ENCODE measurements at places on chromosomes 7 and 10. TPM values are rescaled to one million over a fixed set of nuclear protein-coding genes. Genes with fewer than 3 reads are reported as not detected.

PPP1R3A gene
- total RNA-seq: not detected

GIMAP4 gene
- total RNA-seq: not detected

GARIN1A gene
- total RNA-seq: 0.29 TPM

DNA sequence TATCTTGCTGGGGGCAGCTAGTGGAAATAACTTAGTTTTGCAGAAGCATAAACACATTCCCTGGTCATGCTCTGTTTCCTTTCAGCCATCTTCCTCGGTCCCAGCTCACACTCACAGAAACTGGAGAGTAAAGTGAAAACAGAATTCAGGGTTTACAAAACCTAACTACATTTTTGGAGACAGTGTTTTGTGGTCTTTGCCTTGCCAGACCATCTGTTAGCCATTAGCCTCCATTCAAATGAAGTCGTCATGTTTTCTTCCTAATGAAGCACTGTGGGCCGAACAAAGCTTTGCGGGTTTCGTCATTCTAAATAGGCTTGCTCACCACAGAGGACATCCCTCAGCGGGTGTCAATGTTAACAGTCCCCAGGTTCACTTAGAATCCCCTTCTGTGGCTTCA lies 214.6 kb upstream of the TMEM72 start:
- H3K4me3 ChIP-seq: no peak overlapping the region
- H3K27ac ChIP-seq: no peak overlapping the region
- H3K4me1 ChIP-seq: no peaks in the 10 kb centered on the region
- no peak for DNase-seq
- no peaks in the 10 kb centered on the region for H3K27me3 ChIP-seq

DNA sequence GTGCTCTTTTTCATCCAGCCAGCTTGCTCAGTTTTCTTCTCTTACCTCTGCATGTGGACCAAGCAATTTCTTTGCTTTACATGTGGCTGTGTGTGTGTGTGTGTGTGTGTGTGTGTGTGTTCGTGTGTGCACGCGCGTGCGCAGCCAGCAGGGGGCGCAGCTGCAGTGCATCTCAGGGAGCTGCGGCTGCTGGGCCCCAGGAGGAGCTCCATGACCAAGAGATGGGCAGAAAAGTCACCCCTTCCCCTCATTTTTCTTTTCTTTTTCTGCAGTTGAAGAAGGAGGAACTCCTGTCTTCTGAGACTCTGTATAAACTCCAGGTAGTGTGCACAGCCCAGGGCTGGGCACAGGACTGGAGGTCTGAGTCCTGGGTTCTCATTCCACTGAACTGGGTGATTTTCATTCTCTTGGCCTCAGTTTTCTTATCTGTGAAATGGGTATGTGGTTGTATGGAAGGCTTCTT lies 41.8 kb downstream of the BLNK start:
- no peaks in the 10 kb centered on the region for H3K36me3 ChIP-seq
- peaks cover 2% of the 10 kb centered on the region for H3K4me1 ChIP-seq

DNA sequence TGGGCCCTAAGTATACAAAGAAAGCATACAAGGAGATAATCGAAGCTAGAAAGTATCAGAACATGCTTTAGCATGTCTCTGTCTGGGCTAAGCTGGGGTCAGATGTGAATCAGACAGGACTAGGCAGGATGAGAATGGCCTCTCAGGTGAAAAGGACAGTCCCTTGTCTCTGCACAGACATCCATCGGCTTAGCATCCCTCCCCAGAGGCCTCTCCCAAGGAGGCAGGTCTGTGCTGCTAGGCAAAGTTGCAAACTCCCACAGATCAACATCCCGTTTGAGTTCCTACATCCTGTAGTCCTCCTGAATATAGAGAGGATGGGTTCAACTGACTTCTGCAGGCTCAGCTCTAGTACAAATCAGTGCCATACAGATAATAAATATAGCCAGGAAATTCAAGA lies 24.5 kb downstream of the CHST15 start:
- no peaks in the 10 kb centered on the region for H3K36me3 ChIP-seq
- DNase-seq: no peak
- H3K4me3 ChIP-seq: no peak overlapping the region
- H3K27ac ChIP-seq: no peak overlapping the region
- peaks cover 6% of the 10 kb centered on the region for H3K4me1 ChIP-seq

GRCh38 chr10:70678250-70678635 lies 5.9 kb downstream of the ADAMTS14 start:
- H3K4me3 ChIP-seq: no peak overlapping the region
- H3K27ac ChIP-seq: no peak overlapping the region
- H3K36me3 ChIP-seq: no peaks in the 10 kb centered on the region
- DNase-seq: no peak
- H3K27me3 ChIP-seq: peaks cover under 1% of the 10 kb centered on the region

DNA sequence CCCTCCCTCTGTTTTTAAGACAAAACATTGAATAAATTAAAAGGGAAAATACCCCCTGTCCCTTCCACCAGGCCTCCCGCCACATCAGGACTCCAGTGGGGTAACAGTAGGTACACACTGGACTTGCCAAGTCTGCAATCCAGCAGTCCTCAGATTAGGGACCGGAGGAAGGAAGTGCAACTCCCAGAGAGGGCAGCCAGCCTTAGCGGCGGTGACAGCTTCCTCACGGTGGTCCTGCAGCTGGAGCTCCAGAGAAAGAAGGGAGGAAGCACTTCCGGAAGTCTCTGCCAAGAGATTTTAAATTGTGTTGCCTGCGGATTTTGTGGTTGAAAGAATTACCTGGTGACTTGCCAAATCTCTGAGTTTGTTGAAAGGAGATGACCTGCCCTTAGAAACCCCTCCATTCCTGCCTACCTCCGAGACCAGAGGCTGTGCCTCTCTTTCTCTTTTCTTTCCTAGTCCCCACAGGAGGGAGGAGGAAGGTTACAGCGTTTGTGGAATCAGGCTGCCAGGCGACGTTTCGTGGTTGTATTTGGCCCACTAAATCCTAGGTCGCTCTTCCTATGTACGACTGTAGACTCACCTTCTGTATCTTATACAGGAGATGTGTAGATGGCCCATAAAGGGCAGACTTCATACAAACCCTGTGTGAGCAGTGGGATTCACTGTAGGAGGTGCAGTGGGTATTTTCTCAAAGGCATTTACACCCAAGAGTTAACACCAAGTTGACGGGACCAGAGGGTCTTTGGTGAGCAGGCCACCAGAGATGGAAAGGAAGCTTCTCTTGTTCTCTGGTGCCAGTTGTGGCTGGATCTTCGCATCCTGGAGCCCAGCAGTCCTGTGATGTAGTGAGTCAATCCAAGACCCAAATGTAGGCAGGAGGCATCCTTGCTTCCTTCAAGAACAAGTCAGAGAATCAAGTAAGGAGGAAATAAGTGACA lies 77.9 kb downstream of the INSIG1 start:
- H3K27ac ChIP-seq: no peak overlapping the region
- DNase-seq: peak; percentile 60
- peaks cover 15% of the 10 kb centered on the region for H3K4me1 ChIP-seq

DNA sequence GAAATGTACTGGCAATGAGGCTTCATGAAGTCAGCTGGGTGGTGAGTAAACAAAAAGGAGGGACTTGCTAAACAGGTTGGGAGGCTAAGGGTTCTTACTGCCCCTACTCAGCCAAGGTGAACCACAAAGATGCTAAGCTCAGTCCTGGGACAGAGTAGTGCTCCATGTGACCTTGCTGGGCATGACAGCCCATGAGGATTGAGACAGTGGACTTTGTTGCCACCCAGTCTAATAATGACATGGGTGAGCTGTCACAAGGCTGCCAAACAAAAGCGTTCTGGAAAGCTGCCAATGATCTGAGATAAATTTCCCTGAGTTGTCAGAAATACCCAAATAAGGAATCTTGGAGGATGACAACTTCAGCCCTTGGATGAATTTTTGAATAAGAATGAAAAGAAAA lies 75.2 kb downstream of the CLEC2L start:
- H3K27me3 ChIP-seq: no peaks in the 10 kb centered on the region
- DNase-seq: no peak
- no peak overlapping the region for H3K4me3 ChIP-seq
- no peak overlapping the region for H3K27ac ChIP-seq
- H3K36me3 ChIP-seq: no peaks in the 10 kb centered on the region
- no peaks in the 10 kb centered on the region for H3K4me1 ChIP-seq

DNA sequence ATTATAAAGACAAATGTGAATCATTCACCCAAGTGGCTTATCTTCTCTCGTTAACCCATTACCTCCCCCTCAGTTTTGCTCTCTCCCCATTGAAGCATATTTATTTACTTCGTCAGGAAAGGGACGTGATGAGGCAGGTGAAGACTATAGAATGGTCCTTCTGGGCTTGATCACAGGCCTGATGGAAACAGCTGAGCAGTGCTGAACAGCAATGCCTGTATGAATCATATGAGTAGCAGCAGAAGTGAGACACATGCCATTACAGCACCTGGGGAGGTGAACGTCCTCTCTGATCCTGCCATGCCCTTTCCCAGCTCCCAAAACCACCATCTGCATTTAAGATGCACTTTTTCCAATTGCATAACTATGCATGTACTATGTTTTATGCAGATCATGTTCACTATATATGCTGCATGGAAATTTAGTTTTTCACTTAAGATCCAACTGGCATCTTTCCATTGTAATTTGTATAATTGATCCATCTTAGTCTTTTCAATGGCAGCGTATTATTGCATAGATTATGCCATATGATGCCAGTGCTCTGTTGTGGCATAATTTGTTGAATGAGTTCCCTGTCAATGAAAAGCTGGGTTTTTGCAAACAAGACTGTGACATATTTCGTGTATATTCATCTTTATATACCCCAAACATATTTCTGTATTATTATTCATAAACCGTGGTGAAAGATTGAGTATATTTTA lies 105.3 kb downstream of the CXCL12 start:
- H3K4me3 ChIP-seq: no peak overlapping the region
- H3K4me1 ChIP-seq: no peaks in the 10 kb centered on the region
- H3K36me3 ChIP-seq: no peaks in the 10 kb centered on the region
- no peaks in the 10 kb centered on the region for H3K27me3 ChIP-seq
- H3K27ac ChIP-seq: no peak overlapping the region
- DNase-seq: no peak

GRCh38 chr7:129851809-129852208 lies 101.0 kb downstream of the UBE2H start:
- no peak for DNase-seq
- H3K36me3 ChIP-seq: no peaks in the 10 kb centered on the region
- H3K4me1 ChIP-seq: no peaks in the 10 kb centered on the region

GRCh38 chr10:18293536-18294510 lies 153.6 kb downstream of the CACNB2 start:
- no peak overlapping the region for H3K4me3 ChIP-seq
- no peaks in the 10 kb centered on the region for H3K27me3 ChIP-seq
- no peaks in the 10 kb centered on the region for H3K36me3 ChIP-seq

- H3K4me3 ChIP-seq: no peak overlapping the region
- peaks cover 3% of the 10 kb centered on the region for H3K4me1 ChIP-seq
- no peaks in the 10 kb centered on the region for H3K27me3 ChIP-seq
- H3K36me3 ChIP-seq: no peaks in the 10 kb centered on the region
- DNase-seq: no peak
Measured at GRCh38 chr7:21149809-21150208, 278.1 kb upstream of the SP4 start.

- no peaks in the 10 kb centered on the region for H3K4me1 ChIP-seq
- DNase-seq: no peak
- H3K4me3 ChIP-seq: no peak overlapping the region
- H3K36me3 ChIP-seq: no peaks in the 10 kb centered on the region
- no peak overlapping the region for H3K27ac ChIP-seq
Measured at GRCh38 chr10:2335626-2336025, 598.3 kb upstream of the ADARB2 start.

- H3K4me3 ChIP-seq: no peak overlapping the region
Measured at GRCh38 chr10:75505293-75505692, 73.9 kb downstream of the LRMDA start.

DNA sequence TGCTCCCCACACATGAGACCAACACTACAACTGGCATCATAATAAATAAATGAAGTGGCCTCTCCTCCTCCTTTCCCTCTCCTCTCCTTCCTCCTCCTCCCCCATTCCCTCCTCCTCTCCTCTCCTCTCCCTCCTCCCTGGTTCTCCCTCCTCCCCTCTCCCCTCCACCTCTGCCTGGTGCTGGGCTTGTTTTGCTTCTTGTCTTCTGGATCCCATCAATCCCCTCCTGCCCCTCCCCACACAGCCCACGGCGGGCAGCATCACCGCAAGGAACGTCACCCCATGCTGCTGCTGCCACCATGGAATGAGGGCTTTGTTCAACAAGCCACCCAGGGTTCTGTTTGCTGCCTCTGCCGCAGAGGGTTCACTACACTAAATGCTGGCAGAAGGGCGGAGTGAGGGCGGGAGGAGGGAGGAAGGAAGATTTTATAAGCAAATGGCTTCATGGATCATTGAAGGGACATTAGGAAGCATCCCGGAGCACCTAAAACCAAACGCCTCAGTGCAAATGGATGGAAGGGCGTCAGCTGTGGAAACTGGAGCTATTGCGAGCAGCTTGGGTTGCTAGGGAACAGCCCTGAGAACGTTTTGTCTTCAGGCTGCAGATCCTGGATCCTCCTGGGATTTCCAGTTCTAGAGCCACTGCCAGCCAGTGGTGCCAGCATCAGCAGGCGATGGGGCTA lies 379.7 kb upstream of the ZMIZ1 start:
- no peaks in the 10 kb centered on the region for H3K27me3 ChIP-seq
- no peaks in the 10 kb centered on the region for H3K36me3 ChIP-seq
- H3K4me1 ChIP-seq: no peaks in the 10 kb centered on the region

DNA sequence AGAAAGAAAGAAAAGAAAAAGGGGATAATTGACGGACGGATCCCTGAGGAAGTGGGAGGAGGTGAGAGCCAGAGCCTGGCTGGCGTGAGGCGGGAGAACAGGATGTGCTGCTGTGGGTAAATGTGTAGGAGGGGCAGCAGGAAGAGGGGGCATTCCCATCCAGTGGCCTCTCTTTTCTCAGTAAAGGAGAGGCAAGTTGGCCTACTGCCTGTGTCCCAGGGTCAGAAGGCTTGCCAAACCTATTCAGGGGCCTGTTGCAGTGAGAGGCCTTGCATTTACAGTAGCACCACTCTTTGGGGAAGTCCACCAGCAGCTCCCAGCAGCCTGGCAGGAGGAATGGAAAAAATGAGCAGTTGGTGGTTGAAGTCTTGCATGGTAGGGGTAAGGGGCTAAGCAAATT lies 26.6 kb upstream of the ASCC1 start:
- H3K27me3 ChIP-seq: no peaks in the 10 kb centered on the region
- no peaks in the 10 kb centered on the region for H3K4me1 ChIP-seq
- H3K4me3 ChIP-seq: no peak overlapping the region
- no peaks in the 10 kb centered on the region for H3K36me3 ChIP-seq
- no peak for DNase-seq

DNA sequence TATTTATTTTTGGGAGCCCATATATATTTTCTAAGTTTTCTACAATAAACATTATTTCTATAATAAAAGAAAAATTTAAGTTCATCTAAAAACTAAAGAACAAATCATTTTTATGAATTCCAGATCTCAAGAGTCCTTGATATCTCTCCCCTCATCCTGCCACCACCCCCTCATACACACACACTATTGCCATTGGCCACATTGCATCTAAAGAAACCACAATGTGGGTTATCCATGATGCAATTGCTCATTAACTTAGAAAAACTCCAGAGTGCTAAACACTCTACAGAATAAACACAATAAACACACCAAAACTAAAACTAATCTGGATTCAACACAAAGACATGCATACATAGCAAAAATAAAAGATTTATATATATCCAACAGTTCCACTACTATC lies 37.8 kb downstream of the FAM13C start:
- H3K27me3 ChIP-seq: no peaks in the 10 kb centered on the region
- no peak overlapping the region for H3K27ac ChIP-seq
- no peak overlapping the region for H3K4me3 ChIP-seq
- no peaks in the 10 kb centered on the region for H3K36me3 ChIP-seq
